Vein endothelial cell (primary cell): ENCODE measurements at places on chromosomes 1 and 21. TPM values are rescaled to one million over a fixed set of nuclear protein-coding genes. Genes with fewer than 3 reads are reported as not detected.

The FCRLB gene
- 0.65 and 2.7 TPM in 2 replicates for total RNA-seq

The C1orf87 gene
- not detected in 2 replicates for total RNA-seq

The S100A7A gene
- total RNA-seq = not detected in 2 replicates

The MPL gene
- under 0.01 and 0.10 TPM in 2 replicates for total RNA-seq
